ENCODE measurements at places on chromosomes 4 and X.
A peak's percentile ranks its signal among the peaks of the same experiment; 100 is the strongest.

GRCh38 chrX:109709129-109709631 is 23.9 kb downstream of the ACSL4 start:
- no peak for DNase-seq

DNA sequence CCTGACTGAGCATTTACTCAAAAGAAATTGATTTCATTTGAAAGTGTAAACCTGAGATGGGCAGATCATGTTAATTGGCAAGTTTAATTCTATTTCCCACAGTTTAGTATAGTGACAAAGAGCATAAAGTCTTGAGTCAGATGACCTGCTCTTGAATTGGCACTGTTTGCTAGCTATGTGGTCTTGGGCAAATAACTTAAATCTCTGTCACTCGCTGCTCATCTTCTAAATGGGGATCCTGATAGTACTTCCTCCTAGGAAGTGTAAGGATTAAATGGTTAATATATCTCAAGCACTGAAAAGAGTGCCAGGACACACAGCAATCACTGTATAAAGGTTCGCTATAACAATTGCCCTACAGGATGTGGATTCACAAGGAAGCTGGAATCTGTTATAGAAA is 242.8 kb upstream of the JADE1 start:
- no peak for DNase-seq

DNA sequence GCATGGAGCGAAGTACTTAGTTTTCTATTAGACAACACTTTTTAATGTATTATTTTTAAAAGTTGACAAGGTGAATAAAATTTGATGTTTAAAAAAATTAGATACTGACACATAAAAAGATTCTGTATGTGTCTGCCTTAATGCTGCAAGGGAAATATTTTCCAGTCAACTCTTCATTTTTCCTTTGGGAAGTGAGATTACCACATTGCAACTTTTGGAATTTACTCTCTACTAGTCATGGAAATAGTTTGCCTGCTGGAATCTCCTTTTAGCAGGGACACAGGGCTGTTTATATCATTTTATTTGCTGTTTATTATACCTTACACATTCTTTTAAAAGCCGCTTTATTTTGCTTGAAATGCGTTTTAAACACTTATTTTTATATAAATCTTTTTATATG is 135.1 kb downstream of the MID1 start:
- DNase-seq = no peak

DNA sequence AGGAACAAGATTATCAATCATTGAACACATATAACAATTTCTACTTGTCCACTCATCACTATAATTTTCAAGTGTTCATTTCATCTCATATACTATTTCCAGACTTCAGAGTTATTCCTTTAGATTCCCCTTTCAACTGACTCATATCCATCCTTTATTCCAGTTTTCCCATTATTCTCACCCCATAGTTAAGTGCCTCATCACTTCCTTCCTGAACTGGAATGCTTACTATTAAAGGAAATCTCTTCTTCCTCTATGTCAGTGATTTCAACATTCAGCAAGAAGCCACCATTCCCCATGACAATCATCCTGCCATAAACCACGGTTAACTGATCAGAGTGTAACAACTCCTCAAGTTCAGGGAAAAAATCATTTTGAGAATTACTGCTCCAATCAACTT is 198.9 kb downstream of the FBXO8 start:
- DNase-seq = no peak

DNA sequence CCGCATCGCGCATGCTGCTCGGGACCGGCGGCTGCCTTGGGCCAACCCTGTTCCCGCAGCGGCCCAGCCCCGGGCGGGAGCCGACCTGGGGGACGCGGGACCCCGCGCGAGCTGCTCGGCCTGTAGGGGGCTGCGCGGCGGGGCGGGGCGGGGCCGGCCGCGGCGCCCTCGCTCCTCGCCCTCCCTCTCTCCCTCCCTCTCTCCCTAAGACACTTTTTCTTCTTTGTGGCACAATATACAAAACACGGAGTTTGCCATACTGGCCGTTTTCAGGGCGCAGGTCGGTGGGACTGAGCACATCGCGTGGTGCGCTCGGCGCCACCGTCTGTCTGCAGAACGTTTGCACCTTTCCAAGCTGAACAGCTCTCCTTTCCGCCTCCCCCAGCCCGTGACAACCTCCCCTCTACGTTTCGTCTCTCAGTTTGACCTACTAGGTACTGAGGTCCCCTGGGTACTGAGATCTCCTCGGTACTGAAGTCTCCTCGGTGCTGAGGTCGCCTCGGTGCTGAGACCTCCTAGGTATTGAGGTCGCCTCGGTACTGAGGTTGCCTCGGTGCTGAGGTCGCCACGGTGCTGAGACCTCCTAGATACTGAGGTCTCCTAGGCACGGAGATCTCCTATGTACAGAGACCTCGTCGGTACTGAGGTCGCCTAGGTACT is 261.1 kb upstream of the PLCXD1 start:
- no peak for DNase-seq

DNA sequence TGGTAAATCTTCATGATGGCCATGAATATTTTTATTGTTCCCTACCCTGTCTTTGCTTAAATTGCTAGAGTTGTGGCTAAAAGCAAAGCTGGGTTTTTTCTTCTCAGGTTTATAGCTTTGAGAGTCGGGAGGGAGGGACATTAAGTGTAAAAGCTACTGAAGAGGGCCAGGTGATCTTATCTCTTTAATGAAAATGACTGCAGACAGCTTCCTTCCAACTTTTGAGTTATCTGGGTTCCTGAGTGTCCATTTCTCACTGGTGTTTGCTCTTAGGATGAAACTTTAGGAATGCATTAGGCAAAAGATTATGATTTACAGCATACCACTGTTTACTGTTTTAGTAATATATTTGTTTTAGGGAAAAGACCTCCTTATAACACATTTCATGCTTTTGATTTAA is 187.7 kb downstream of the SHROOM3 start:
- no peak for DNase-seq

- no peak for DNase-seq
Measured at GRCh38 chrX:259692-260355, 21.4 kb upstream of the PLCXD1 start.

DNA sequence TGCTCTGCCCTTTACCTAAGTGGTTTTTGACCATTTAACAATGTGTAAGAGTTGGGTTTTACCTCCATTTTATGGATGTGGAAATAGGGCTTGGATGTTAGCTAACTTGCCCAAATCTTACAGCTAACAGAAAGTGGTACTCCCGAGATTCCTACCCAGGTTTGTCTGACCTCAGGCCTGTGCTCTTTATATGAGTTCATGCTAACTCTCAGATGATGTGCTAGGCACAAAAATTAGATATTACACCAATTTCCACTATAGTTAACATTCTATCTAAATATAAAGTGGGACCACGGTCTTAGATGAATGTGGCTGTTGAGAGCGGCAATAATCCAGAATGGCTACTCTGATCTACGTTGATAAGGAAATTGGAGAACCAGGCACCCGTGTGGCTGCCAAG is at the start of gene PTTG2:
Gene PTTG2, plus strand, starts transcription at position 301 of the 400 bp plus-strand sequence. Its CDS starts 37 bp downstream, at position 338.
- DNase-seq = no peak

DNA sequence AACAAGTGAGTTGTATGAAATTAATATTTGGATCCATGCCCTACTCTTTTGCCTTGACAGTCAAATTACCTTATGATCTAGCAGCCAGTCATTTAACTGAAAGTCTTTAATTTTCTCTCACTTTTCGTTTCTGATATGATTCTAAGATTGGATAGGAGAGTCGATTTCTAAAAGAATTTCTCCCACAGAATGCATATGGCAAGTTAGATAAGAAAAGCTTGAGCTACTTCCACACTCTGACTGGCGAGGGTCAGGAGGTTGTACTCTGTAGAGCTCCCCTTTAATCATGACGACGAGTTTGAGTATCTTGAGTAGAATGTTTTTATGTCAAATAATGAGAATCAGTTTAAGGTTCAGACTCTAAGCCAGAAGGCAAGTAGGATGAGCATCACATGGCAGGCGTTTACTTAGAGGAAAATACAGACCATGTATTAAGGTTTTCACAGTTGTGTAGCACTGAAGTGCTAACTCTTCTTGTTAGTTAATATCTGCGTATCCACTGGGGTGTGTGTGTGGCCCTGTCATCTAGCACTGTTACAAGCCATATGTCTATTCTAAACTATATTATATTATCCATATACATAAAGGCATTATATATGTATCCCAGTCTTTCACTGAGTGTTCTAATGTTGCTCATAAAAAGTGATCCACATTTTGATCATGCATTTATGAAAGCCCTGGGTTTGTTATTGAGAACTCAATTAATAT is 37.8 kb downstream of the LRP2BP start:
- DNase-seq = no peak

DNA sequence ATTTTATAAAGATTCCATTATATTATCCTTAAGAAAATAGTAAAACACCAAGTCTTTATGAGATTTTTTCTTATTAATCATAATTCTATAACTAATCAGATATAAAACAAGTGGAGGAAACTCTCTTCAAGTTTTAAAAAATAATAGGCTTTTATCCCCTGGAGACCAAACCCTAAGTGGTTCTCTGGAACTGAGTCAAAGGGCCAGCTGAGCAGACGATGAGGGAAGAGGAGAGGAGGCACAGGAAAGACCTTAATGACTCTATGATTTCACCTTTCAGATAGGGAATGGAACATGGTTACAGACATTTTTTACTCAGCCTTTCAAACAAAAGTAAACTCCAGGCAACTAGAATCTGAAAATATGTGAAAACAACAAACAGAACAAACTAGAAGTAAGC is 201.8 kb downstream of the SLC39A8 start:
- DNase-seq = no peak

DNA sequence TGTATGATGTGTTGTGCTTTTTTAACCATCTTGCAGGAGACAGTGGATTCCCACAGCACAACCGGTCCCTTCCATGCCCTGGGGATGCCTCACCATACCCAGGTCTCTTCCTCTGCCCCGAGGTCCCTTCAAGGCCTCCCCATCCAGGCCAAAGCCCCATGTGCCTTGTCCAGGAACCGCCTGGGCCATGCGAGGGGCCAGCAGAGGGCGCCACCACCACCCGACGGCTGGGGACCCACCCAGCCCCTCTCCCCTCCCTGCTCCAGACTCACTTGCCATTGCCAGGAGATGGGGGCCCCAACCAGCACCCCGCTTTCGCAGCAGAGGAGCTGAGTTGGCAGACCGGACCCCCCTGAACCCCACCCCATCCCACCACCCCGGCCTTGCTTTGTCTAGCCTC is 485.5 kb downstream of the TRAM1L1 start:
- no peak for DNase-seq

DNA sequence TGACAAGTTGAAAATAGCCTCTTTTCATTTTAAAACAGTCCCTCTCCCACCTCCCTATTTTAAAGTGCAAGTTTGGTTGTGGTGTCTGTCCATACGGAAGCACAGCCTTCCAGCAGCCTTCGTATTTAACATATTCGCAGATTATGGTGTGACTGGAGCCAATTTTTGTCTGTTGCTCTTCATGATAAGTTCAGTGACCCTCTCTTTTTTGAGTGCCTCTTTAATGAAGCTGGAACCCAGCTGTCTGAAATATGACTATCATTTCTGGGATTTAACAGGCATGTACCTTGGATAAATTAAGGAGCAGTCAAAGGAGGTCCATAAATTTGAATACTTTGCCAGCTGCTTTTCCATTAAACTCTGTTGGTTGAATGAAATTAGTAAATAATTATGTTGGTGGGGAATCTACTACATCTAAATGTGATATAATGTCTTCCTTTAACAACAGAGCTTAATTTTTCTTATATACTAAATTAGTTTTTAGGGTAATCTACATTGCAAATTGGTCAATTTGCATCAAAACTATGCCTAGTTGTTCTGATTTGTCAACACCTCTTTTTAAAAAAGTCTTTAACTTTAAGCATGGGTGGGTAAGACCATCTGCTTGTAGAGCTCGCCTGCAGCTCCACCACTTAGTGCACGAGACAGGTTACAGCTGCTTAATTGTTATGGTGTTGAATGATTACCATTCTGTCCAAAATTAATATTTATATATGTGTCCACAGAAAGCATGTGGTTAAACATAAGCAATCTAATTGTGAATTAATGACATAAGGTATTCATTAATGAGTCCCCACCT is 216.6 kb downstream of the DCTD start:
- no peak for DNase-seq

DNA sequence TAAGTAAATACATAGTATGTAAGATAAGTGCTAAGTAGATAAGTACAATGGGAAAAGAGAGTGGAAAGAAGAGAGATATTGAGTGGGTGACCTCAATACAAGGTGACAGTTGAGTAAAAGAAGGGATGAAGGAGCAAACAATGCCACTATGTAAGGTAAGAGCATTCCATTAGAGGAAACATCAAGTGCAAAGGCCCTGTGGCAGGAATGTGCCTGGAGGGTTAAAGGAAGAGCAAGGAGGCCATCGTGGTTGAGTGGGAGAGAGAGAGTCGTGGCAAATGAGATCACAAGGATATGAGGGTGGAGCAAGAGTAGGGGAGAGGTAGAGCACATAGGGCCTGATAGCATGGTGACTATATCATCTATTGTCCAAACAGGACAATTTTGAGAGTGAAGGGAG is 13.4 kb downstream of the EDNRA start:
- no peak for DNase-seq

DNA sequence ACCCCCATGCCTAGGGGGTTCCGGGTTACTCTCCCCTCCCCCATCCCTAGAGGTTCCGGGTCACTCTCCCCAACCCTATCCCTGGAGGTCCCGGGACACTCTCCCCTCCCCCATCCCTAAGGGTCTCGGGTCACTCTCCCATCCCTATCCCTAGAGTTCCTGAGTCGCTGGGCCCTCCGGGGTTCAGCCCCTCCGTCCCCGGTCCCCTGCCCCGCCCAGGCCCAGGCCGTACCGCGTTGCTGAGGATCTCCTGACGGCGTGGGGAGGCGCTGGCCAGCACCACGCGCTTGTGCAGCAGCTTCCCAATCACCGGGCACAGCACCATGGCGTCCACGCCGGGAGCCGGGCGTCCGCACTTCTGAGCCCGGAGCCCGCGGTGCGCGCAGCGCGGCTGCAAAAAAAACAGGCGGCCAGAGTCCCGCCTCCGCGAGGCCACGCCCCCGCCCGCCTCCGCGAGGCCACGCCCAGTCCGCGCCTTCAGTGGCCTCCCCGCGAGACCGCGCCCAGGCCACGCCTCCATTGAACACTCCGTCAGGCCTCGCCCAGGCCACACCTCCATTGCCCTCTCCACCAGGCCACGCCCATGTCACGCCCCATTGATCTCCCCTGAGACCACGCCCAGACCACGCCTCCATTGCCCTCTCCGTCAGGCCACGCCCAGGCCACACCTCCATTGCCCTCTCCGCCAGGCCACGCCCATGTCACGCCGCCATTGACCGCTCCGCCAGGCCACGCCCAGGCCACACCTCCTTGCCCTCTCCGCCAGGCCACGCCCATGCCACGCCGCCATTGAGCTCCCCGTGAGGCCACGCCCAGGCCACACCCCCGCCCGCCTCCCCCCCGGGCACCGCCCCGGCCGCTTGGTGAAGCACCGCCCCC is at the start of gene ASMTL:
Gene ASMTL, minus strand, starts transcription at position 394 of the 879 bp plus-strand sequence. Its CDS starts 69 bp downstream, at position 325.
- peak; percentile 100 for DNase-seq

- DNase-seq = no peak
Measured at GRCh38 chr4:152099555-152099954, 338.7 kb upstream of the GATB start.

GRCh38 chr4:24181005-24181404 is 291.2 kb upstream of the PPARGC1A start:
- no peak for DNase-seq

DNA sequence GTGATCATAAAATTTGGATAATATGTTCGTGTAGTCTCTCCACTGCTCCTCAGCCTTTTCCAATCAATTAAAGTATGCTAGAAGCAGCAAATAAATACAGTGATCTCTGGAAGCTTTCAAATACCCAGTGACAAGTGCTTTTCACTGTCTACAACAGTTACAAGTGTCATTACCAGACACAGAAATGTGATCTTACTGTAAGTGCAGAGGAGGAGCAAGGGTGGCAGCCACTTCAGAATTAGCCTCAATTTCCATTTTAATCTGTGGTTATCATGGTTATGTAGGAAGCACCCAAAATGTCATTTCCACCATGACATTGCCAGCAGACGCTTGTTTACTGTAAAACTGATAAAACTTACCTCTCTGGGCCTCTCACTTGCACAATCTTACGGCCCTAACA is 133.9 kb upstream of the ADAMTS3 start:
- DNase-seq = no peak
